ENCODE measurements at places on chromosomes 7 and 10.

DNA sequence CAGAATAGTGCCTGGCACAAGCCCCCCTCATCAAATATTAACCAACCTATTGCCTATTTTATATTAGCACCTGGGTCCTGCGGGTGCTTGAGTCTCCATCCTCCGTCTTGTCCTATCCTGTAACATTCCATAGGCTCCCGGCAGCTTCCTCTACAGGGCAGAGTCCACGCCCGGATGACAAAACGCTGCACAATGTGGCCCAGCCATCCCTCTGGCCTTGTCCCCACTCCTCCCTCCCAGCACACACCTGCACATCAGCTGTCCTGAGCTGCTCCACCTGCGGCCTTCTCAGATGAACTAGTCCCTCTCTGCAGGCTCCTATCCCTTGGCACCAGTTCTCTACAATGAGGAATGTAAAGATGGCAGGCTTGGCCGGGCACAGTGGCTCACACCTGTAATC, 153.5 kb upstream of the PDE1C start:
- DNase-seq: no peak

GRCh38 chr10:124849111-124849773, 47.6 kb downstream of the ABRAXAS2 start:
- no peak for DNase-seq

- DNase-seq: no peak
Observed at GRCh38 chr7:148719753-148720152, 21.1 kb downstream of the CUL1 start.

GRCh38 chr7:29447828-29448227, 115.8 kb upstream of the PRR15 start:
- no peak for DNase-seq

DNA sequence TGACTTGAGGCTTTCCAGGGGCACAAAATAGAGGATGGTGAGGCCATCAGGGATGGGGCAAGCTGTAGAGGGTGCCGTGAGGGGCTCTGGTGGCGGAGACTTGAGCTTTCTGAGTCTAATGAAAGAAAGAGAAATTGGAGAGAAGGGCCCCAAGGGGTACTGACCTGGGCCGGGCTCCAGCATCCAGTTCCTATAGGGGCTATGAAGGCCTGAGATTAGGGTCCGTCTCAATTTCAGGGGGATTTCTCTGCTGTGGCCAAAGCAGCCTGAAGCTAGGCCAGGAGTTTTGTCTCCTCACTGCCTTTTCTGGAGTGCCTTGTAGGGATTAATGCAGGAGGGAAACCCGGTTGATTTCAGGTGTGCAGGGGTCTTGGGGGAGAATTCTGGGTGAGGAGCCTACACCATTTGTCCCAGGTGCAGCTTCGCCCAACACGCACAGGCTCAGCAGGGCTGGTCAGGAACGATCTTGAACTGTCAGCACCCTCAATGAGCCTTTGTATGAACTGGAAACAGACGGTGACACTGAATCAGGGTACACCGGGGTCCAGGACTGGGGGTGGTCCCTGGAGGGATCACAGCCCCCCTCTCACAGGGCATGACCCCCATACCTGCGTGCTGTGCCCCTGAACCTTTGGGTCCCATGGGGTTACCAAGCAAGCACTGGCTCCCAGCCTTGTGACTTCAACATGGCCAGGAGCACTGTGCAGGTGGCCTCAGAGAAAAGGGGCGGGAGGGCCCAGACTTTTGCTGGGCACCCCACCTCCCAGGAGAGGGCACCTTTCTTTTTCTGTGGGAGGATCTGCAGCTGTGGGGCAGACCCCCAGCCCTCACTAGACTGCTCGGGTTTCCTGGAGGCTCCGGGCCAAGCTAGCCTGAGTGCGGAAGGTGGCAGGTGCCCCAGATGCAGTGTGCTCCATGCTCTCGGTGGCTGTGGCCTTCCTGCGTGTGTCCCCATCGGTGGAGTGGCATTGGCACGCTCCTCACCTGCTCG, 122.9 kb upstream of the RET start:
- no peak for DNase-seq

GRCh38 chr7:76048668-76048988, 722 bp downstream of the MDH2 start:
- no peak for DNase-seq

Measured in stimulated activated CD8-positive, alpha-beta memory T cell treated with anti-CD3 and anti-CD28 coated beads, Interleukin-2, amount 100 ng/mL, for 1 hour (primary cell).